ENCODE measurements at places on chromosomes 12 and 14.

DNA sequence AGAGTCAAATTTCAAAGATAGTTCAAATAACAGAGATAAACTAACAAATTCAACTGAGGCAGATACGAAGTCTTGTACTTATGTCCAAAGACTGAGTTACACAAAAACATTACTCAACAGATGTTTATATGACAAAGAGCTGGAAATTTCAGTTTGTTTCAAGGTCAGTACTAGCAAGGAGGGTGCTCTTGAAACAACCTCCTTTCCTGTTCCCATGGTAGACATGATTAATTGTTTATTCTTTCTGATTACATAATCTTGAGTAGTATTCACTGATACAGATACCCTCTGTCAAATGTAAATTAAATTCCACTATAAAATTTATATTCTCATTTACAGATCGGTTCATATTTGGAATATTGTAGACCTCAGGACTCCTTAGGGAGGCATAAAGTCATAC lies 23.4 kb downstream of the TSPAN8 start:
- DNase-seq = no peak

DNA sequence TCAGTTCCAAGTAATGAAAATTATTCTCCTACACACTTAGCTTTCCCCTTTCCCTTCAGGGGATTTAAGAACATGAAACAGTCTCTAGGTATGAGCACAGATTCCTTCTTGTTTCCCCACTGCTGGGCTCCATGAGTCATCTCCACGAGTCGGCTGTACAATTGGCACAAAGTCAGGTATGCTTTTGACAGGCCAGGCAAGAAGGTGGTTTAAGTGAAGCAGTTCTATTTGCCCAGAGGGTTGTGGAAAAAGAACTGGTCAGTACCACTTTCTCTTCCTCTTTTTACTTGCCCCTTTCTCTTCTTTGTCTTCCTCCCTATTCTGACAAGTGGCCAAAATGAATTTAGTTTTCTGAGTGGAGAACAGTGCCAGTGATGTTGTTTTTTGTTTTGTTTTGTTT lies 16.3 kb downstream of the DYNC1H1 start:
- no peak for DNase-seq

GRCh38 chr12:42135259-42135814 lies 9.3 kb downstream of the GXYLT1 start:
- no peak for DNase-seq

- no peak for DNase-seq
Observed at GRCh38 chr14:63486738-63487137, 56.4 kb downstream of the PPP2R5E start.

GRCh38 chr14:92961567-92961855 lies 38.6 kb downstream of the CHGA start:
- DNase-seq = no peak

GRCh38 chr12:29148911-29149690 lies at the start of gene FAR2:
TSS of gene FAR2 (plus strand) at chr12:29149278. CDS start at chr12:29270450, 121,172 bp downstream.
- no peak for DNase-seq

DNA sequence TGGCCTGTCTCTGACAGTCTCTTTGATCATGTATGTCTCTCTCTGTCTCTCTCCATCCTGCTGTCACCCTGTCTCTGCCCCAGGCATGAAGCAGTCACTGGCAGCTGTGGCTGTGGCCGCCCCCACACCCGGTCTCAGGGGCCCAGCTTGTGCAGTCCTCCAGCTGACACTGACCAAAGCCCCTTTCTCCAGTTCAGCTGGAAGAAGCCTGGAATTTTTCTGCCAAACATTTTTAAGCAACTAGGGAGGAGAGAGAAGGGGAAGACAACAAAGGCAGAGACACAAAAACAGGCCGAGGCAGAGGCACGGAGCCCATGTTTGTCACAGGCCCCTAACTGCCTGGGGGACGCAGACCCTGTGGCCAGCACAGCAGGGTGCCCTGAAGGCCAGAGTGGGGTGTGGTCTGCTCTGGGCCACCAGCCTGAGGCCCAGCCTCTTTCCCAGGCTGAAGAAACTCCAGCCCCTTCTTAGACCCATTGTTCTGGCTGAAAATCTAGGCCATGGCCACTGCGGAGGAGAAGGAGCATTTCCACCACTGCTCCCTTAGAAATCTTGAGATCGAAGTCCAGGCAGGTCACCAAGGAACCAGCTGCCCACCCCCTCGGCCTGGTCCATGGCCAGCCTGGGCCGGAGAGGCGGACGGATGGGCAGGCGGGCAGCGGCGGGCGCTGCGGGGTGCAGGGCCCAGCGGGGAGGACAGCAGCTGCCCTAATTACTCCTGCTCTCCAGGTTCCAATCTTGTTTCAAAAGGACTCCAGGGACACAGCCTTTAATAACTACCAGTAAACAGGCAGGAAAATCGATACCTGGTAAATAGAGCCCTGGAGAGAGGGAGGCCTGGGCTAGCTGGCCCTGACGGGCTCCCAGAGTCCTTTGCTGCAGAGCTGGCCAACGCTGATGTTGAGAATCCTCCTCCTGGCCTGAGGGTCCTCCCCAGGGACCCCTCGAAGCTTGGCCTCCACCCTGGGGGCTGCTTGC lies 14.9 kb downstream of the DTX1 start:
- peak; percentile 5 for DNase-seq

- DNase-seq = no peak
Observed at GRCh38 chr14:24307575-24308341, at the start of gene CIDEB. TSS of gene CIDEB (minus strand) at chr14:24307977. CDS start at chr14:24307858, 119 bp downstream.

Data from NCI-H187 treated with DMSO at 0.1 percent for 48 hours (cell line).